ENCODE measurements at places on chromosomes 3 and 15.

- no peak for DNase-seq
These were observed 15.4 kb upstream of the VPS8 start for GRCh38 chr3:184796551-184796950.

DNA sequence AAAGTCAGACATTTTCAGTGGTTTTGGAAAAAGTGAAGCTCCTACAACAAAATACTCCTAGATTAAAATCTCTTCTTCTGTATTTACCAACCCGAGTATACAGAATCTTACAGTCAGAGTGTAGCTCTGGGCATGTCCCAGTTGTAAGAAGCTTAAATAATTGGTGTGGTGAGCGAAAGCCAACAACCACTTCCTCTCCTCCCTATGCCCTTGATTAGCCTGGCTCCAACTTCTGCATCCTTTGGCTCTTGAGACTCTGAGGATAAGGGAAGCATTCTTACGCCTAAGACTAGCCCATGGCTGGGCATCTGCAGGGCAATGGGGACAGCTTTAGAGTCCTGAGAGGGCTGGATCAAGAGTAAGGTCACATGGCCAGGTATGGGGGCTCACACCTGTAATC, 25.5 kb downstream of the RFT1 start:
- no peak for DNase-seq

DNA sequence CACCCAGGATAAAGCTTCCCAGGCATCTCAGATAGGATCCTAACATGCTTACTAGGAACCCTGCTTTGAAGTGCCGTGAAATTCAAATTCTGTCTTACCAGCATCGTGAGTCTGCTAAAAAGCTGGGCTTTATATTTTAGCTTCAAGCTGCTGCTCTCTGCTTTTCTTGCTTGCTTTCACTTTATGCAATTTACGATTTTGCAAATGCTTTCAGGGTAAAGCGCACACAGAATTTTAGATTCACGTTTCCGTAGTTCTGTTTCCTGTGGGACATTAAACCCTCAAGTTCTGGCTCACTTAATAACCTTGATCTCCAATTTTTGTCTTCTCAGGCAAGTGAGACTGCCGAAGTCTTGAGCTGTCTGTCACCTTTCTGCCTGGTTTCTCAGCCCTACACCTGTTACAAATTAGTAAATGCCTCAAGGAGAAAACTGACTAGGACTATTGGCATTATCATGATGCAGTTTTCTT, 170.5 kb upstream of the TGFBR2 start:
- no peak for DNase-seq

DNA sequence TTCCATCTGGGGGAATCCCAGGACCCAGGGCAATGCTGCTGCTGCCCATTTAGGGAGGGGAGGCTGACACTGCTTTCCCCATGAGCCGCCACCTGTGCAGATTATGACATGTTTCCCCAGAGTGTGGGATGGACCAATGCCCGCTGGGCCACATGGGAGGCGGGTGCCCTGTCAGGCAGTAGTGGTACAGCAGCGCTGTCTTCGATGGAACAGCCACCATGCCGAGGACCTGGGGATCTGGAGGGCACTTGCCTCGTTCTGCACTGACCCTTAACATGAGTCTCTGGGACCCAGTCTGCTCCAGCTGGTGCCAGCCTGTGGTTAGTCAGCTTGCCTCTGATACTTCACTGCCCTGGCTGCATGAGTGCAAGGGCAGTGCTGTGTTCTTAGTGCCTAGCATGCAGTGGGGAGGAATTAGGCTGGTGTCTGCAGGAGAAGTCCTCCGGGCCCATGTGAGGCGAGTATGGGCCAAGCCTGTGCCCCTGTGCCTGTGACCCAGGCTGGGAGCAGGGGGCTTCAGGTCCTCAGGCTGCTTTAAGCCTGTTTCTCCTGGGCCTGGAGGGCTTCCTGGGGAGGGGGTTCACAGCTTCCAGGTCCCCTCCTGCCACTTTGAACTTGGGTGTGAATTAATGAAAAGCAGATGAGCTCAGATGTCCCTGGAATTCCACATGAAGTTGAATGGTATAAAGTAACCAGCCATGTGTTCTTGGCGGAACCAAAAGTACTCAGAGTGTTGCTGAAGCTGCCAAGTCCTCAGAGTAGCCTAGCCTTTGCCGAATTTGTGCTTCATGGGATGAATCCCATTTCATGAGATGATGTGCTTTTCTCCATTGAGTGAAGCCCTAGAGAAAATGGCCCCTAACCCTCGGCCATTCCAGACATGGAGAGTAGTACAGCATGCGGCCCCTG, 22.9 kb downstream of the KLF13 start:
- no peak for DNase-seq

DNA sequence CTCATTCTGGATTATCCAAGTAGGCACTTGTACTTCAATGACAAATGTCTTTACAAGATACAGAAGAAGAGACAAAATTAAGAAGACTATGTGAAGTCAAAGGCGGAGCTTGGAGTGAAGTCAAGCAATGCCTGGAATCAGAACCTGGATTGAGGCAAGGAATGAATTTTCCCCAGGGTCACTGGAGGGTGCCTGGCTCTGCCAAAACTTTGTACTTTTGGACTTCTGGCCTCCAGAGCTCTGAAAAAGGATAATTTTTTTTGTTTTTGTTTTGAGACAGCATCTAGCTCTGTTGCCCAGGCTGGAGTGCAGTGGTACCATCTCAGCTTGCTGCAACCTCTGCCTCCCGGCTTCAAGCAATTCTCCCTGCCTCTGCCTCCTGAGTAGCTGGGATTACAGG, 119.3 kb upstream of the AGBL1 start:
- DNase-seq = no peak

DNA sequence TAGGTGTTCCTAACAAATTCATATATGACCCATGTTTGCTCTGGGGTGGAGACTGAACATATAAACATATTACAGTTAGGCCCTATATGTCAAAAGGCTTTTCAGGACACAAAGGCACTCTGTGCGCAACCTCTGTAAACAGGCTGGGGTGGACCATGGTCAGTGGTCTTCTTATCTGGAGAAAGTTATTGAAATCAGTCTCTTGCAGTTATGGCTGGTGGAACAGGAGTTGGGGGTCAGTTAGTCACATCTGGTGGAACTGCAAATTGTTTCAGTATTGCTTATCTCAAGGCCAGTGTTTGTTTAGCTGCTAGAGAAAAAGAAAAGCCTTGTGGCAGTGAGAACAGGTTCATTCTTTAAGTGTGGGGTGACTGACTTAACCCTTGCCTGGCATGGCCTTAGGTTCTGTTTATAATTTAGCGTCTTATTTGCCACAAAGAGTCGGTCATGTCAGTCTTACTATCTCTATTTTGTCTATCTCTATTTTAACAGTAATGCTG, 5.9 kb upstream of the GP9 start:
- no peak for DNase-seq

GRCh38 chr15:48091522-48091921, 29.3 kb upstream of the SLC24A5 start:
- no peak for DNase-seq

- no peak for DNase-seq
These were observed 124.4 kb downstream of the ANO10 start for GRCh38 chr3:43497422-43497821.

DNA sequence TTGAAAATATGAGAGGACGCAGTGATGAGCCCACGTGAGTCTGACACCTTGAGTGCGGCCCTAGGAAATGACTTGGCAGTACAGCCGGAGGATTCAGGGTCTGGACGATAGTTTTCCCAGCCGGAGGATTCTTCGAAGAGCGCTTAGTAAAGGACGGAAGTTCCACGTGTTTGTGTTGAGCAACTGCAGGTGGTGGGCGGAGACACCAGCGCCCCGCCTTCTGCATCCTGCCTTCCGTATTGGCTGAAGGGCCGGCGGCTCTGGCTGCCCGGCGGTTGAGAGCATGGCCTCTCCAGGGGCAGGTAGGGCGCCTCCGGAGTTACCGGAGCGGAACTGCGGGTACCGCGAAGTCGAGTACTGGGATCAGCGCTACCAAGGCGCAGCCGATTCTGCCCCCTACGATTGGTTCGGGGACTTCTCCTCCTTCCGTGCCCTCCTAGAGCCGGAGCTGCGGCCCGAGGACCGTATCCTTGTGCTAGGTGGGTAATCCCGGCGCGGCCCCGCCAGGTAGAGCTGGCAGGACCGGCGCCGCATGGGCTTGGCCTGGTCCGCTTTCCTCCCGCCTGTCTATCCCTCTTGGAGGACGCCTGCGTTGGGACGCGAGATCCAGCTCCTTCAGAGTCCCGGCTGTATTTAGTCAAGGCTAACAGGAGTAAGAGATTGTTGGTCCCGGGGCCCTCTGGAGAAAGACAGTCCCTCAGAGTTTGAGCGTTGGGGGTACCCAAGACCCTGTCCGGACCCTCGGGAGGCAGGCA, at the start of gene EEF1AKMT4:
EEF1AKMT4 (plus strand) TSS at position 261 of the 755 bp plus-strand sequence; CDS start at position 284, 23 bp downstream.
- peak; percentile 88 for DNase-seq

DNA sequence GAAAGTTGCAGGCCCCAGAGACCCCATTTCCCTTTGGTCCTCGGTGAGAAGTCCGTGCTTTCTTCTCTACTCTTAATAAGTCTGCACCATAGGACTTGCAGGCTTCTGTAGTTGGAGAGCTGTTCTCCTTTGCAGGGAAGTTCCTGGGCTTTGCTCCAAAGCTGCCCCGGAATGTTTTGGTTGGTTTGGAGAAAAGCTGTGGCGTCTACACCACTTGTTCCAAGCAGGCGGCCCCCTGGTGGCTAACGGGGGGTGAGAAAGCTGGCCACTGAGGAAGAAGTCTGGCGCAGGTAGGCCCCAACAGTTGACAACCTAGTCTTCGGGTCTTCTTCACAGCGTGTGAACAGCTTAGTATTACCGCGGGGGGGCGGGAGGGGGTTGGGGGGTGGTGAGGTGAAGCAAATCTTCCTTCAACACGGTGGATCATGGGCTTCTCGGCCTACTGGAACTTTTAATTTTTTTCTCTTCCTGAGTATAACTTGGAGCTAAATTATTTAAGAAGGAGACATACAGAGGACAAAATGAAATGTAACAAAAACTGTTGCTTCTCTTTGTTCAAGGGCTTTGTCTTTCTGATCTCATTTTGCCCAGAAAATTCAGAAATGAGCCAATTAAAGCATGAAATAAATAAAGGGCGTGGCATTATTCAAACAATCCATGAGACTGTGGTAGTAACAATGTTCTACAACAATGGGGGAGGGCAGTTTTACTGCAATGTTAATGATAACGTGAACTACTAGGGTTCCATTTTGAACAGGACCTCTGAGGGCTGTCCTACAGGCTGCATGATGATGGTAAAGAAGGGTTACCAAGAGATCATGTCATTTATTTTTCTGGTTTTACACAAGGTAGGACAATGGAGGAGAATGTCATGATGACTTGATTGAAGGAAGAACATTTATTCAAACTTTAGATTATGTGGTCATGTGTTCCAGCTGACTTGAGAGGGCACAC, 2.2 kb upstream of the THRB start:
- no peak for DNase-seq

- DNase-seq = no peak
These were observed 79.3 kb downstream of the CHSY1 start for GRCh38 chr15:101172501-101173071.

- DNase-seq = no peak
These were observed 332.2 kb downstream of the LPP start for GRCh38 chr3:188486126-188486525.

DNA sequence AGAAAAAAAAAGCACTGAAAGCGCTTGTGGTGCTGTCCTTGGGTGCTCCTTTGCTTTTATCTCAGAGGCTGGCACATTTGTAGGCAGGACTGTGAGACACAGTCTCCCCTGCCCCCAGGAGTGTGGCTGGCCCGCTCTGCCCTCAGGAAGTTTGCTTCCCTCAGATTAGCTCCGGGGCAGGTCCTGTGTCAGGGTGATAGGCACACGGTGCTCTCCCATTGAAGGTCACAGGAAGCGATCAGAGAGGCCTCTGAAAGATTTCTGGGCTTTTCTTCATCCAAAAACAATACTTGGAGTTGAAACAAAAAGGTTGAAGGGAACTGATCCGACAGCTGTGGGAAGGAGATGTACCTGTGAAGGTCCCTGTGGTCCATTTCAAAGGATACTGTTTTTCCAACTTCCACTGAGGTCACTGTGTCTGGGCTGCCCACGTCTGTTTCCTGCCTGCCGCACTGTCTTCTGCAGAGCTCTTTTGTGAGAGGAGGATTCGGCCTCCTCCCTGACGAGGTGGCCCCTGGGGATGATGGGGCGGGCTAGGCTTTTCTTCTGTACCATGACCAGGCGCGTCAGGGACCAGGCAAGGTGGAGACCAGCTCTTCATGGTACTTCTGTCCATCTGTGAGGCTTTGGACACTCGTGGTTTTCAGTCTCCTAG, 330.5 kb upstream of the CTDSPL start:
- no peak for DNase-seq

DNA sequence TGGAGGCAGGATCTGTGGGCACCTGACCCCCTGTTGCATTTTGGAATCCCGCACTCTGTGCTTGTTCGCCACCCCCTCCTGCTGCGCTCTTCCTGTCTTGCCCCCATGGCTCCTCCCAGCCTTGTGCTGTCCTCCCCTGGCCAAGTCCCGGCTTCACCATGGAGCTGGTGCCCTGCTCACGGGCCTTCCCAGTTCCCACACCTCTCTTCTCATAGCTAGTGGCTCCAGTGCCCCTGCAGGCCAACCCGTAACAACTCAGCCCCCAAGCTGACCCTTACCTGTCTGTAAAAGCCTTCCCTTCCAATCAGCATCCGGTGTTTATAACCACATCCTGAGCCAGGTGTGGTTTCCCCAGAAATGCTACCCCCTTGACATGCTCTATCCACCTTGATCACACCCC, 407.7 kb upstream of the C2CD4B start:
- DNase-seq = no peak

GRCh38 chr15:81896356-81896755, 149.5 kb downstream of the MEX3B start:
- no peak for DNase-seq

- DNase-seq = no peak
These were observed 60.8 kb downstream of the TFDP2 start for GRCh38 chr3:142088522-142088921.

GRCh38 chr15:97077975-97078374, 747.5 kb downstream of the NR2F2 start:
- no peak for DNase-seq

DNA sequence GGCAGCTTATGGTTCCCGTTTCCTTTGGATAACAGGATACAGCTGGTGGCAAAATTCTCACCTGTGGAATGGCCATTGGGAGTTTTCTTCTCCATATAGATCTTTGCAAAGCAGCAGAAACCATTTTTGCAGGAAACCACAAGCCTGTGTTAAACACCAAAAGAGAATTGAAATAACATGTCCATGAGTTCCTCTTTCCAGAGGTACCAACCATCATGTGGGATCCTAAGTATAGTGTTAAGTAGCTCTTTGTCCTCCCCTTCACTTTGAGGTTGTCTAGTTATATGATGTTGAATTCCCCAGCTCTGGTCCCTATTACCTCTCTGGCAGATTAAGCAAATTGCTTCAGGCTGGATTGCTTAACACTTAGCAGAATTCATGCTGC, 94.9 kb downstream of the AKAP13 start:
- no peak for DNase-seq

GRCh38 chr3:30314757-30315325, 291.6 kb upstream of the TGFBR2 start:
- DNase-seq = no peak

DNA sequence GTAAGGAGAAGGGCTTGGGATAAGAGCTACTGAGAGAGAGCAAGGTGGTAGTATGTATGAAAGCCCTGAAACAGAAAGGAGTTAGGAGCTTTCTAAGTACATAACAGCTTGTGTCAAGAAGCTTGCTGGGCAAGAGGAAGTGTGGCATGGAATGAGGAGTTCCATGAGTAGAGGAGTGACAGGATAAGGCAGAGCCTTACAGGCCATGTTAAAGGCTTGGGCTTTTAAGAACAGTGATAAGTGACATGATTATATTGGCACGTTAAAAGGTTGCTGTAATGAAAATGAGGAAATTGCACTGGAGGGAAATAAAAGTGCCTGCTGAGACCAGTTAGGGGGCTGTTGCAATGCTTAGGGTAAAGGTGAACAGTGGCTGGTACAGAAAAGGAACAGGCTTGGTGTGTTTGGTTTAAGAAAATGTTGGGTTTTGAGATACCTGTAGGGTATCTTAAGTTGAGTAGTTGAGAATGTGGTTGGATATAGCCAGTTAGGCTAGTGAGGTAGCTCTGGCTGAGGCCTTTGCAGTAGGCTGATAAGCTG, 49.0 kb downstream of the MEF2A start:
- DNase-seq = no peak

All from stimulated activated CD4-positive, alpha-beta T cell treated with anti-CD3 and anti-CD28 coated beads, TNF-alpha, amount 100 ng/mL, for 1 hour (primary cell).